SW 1271 (cell line): ENCODE measurements at places on chromosomes 11 and 22.

DNA sequence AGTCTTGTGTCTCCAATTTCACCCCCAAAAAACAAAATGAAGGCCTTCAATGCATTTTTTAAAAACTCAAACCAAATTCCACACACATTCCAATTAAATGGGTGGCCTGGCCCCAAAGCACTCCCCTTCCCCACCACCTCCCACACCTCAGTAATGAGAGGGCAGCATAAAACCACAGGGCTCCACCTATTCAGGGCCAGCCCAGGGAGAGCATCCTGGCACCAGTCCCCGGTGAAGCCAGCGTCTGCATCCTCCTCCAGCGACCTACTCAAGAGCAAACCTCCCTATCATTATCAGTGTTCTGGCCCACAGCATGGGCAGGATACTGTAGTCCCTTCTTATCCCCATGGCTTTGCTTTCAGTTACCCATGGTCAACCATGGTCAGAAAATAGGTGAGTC lies 17.8 kb upstream of the OR8B8 start:
- no peak for DNase-seq

DNA sequence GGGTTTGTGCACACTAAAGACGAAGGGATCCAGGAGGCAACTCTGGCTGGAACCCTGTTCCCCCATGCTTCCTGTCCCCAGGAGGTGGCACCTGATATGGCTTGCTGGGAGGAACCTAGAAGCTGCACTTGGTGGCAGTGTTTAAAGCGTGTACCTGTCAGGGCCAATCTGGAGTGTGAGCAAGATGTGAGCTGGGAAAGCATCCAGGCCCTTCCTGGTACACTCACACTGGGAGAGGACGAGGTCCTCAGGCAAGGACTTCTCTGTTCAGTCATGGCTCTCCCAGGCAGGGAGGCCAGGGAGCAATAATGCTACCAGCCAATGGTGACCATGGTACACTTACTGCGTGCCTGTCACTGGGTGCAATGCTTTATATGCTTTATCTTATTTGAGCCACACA lies 130.7 kb upstream of the NECTIN1 start:
- no peak for DNase-seq

- no peak for DNase-seq
These were observed 2.2 kb downstream of the PHLDB1 start for GRCh38 chr11:118609380-118610224.

- no peak for DNase-seq
These were observed 36.1 kb downstream of the MMP20 start for GRCh38 chr11:102589047-102589459.

GRCh38 chr11:134120143-134120850 lies 51.4 kb downstream of the JAM3 start:
- no peak for DNase-seq

- DNase-seq, result no peak
These were observed 20.7 kb downstream of the ATG16L2 start for GRCh38 chr11:72834905-72835304.

GRCh38 chr11:20964985-20965384 lies 295.6 kb downstream of the NELL1 start:
- no peak for DNase-seq

- DNase-seq, result no peak
These were observed 1.5 kb downstream of the ADORA2A start for GRCh38 chr22:24428751-24429410.

- no peak for DNase-seq
These were observed 4.0 kb downstream of the CARNS1 start for GRCh38 chr11:67419325-67420049.

GRCh38 chr22:31637891-31638618 lies 24.0 kb downstream of the PISD start:
- DNase-seq, result no peak

- no peak for DNase-seq
These were observed 46.9 kb downstream of the C11orf71 start for GRCh38 chr11:114353443-114353842.

DNA sequence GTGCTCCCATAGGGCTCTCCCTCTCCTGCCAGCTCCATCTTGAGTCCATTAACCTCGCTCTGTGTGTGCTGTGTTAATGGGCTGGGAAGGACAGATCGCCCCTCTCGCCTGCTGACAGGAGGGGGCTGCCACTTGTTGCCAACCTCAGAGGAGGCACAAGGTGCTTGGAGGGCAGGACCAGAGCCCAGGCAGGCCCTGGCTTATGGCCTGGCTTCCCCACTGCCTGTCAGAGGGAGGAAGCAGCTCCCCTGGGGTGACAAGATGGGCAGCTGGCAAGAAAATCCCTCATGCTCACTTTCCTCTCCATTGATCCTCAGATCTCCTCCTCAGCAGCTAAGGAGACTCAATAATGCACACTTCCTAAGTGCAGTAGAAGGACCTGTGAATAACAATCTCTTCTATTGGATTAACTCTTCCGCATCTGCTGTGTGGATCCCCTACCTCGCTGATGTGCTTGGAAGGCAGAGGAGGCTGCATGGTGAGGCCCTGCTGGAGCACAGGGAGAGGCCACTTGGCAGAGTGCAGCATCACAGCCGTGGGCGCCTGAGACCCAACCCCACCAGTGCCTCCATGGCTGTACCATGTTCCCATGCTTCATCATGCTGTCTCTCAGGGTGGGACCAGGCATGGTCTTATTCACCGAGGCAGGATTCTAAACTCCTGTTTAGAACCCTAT lies 70.3 kb downstream of the TRIM29 start:
- no peak for DNase-seq

GRCh38 chr11:57680552-57680874 lies 12.6 kb downstream of the ZDHHC5 start:
- no peak for DNase-seq

- no peak for DNase-seq
These were observed 4.9 kb downstream of the MMP13 start for GRCh38 chr11:102950622-102951081.

DNA sequence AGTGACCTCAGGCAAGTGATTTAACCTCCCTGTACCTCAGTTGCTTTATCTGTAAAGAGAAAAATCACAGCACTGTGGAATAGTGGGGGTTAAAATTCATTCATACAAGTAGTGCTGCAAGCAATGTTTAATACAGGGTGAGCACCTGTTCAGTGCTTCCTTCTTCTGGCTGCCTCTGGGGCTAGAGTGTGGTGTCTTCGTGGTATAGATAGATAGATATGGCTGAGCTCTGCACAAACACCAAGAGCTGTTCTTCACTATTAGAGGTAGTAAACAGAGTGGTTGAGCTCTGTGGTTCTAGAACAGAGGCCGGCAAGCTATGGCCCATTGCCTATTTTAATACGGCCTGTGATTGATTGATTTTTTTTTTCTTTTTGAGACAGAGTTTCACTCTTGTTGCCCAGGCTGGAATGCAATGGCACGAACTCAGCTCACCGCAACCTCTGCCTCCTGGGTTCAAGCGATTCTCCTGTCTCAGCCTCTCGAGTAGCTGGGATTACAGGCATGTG lies 32.9 kb downstream of the LIMK2 start:
- DNase-seq, result no peak

DNA sequence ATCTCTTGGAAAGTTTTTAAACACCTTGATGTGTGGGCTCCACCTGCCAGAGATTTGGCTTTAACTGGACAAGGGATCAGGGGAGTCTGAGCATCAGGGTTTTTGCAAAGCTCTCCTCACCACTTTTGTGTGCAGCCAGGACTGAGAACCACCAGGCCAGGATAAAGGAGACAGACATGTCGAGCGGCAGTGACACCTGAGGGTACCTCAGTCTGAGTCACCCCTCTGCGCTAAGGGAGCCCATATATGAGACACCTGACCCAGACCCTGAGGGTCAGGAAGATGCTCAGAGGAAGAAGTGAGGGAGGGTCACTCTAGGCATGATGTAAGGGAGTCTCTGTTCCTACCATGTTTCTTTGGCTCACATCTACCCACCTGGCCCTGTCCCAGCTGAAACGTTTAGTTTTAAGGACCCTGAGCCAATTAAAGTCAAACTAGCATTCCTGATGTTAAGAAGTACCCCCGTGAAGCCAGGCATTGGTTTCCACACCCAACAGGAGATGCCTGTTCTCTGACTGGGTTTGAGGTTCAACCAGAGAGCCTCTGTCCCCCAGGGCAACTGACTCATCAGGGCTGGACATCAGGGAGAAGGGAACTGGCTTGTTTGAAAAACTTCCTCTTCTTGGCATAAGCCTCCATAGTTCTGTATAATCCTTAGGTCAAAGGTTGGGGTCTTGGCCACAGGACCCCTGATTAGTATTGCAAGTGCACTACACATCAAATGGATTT lies 72.4 kb upstream of the BIRC3 start:
- peak; percentile 80 for DNase-seq

DNA sequence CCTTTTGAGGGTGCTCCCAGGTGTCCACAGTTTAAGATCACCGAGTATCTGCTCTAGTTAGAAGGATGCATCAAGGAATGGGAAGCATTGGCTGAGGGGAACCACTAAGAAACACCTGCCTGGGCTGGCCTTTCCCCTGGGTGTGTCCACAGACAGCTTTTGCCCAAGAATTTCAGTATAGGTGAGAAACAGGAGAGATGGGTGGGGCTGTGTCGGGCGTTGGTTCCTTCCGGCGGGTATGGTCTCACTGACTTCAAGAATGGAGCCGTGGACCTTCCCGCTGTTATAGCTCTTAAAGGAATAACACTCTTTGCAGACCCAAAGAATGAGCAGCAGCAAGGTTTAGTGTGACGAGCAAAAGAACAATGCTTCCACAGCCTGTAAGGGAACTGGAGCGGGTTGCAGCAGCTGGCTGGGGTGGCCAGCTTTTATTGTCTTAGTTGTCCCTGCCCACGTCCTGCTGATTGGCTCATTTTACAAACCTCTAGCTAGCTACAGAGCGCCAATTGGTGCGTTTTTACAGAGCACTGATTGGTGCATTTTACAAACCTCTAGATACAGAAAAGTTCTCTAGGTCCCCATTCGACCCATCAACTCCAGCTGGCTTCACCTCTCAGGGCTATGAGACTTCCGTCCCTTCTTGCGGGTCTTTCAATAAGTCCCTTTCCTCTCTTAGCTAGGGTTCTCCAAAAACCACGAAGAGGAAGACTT lies 2.4 kb downstream of the FADS1 start:
- no peak for DNase-seq

DNA sequence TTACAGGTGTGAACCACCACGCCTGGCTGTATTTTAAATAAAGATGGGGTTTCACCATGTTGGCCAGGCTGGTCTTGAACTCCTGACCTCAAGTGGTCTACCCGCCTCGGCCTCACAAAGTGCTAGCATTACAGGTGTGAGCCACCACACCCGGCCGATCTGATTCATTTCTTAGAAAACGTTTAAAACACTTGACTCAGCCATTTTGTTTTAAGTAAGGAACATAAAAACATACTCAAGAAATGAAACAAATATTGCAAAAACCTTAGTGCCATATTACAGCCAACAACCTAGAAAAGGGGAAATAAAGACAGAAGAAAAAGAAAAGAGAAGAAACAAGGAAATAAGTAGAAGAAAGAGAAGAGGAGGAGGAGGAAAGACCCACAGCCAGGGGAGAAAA lies 17.4 kb downstream of the LRFN4 start:
- DNase-seq, result no peak

DNA sequence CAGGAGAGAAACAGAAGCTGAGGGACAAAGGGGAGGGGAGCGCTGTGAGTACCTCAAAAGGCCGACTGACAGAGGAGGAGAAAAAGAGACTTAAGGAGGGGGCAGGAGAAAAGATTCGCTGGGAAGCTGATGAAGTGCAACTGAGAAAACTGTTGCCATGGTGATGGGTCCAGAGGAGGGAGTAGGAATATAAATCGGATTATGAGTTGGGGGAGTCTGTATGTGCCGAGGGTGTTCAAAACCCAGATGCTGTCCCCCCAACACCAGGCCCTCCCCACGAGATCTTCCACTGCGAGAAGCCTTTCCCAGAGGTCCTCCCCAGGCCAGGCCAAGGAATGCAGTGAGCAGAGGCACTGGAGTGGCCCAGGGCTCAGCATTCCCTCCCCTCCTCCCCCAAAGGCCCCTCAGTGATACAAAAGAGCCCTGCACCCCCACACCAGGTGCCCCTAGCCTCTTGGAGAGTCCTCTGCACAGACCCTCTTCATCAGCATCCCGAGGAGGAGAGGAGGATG lies 13.7 kb upstream of the BCL9L start:
- DNase-seq, result no peak

DNA sequence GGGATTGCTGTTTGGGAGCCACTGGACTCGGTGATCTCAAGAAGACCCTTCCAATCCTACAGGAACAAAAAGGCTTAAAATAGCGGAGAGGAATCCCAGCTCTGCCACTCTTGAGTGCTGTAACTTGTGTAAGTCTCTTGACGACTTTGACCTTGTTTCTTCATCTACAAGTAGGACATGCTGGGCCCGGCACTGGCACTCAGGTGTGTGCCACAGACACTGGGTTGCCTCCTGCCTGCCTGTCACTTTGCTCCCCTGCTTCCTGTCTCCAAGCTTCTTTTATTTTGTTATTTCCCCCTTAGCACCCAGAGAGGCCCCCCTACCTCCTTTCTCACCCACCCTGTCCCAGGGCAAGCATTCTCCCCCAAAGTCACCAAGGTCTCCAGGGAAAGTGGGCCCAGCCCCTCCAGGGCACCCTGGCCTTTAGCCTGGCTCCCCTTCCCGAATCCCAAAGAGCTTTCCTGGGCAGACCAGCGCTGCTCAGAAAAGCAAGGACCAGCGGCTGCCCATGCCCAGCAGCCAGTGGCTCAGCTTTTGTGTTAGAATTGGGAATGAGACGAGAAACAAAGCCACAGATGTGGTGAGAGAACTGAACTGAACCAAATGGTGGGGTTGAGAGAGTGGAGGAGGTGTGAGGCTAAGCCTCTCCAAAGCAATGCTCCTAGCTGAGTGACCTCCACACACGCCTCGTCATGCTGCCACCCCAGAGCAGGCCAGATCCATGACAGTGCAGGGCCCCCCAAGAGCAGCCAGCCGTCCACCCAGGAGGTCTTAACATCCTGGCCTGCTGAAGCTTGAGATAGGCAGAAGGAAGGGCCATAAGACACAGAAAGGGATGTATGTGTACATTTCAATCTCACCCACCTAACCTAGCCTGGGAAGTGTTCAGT lies 4.5 kb downstream of the TRIM29 start:
- DNase-seq, result no peak

DNA sequence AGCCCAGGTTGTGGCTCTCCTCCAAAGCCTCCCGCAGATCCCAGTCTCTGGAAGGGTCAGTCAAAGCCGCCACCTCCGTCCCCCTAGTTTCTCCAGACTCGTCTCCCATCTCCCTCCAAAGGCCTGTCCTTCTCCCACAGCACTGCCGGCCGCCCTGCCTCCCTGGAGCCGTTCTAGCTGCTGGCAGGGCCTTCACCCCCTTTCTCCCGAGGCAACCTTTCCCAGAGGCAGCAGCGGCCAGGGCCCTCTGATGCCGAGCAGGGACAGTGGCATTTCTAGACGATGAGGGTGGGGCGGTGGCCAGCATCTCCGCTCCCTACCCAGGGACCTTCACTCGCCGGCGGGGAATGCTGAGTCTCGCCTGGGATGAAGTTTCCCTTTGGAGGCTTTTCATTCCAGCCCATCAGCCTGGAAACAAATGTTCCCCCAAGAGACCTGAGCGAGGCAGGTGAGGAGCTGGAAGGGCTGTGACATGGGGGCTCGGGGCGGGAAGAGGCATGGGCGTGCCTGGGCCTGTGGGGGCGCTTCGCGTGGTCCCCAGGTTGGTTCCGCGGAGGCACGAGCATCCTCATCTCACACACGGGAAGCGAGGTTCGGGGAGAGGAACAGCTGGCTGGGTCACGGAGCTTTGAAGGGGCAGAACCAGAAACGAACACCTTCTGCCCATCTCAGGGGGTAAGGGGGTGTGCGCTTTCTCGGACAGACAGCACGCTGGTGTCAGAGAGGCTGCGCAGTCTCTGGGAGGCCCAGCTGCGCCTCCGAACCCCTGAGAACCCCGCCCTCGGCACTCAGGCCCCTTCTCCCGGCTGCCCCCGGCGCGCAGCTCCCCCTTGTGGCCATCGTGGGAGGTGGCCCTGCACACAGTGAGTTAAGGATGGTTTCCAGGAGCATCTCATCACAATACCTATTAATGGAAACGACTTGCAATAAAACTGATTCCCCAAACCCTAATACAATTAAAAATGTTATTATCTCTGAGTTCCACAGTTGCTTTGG lies 18.1 kb upstream of the KLHL35 start:
- peak; percentile 13 for DNase-seq
